Mucosa of gallbladder (tissue), 1 donor: ENCODE measurements at places on chromosomes 3 and 15. TPM values are rescaled to one million over a fixed set of nuclear protein-coding genes. Genes with fewer than 3 reads are reported as not detected.

GRCh38 chr3:108393128-108393900, 97.0 kb downstream of the HHLA2 start:
- no peak for DNase-seq

DNA sequence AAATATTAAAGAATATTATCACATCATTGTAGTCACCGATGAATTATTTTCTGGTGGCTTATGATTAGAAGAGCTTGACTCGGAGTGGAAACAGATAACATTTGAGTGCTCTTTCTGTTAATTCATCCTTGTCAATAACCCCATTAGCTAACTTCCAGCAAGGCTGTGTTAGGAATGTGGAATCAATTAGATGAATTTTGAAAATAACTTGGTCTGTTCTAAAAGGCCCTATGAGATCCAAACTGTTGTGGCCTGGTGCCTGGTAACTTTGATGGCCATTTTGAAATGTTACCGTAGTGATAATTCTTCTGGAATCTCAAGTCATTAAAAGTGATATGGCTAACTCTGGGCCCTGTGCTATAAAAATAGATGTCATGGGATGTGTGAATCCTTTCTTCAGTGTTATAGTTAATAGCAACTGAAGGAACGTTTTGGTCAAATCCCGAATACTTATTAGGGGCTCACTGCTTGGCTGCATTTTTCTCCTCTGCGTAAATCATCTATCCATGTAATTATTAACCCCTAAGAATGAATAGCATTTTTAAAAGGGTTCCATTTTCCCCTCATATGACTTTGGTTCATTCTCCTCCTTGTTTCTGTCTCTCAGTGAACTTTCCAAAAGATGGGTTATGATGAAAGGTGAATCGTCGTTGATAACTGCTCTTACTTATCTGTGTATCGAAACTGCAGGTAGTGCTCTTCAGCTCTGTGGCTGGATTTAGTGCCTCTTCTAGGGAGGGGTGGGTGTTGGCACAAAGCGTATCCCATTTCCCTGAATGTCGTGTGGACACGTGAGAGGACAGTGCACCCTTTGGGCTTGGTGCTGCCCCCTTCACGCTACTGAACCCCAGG, 82.7 kb downstream of the IGF1R start:
- DNase-seq: no peak

DNA sequence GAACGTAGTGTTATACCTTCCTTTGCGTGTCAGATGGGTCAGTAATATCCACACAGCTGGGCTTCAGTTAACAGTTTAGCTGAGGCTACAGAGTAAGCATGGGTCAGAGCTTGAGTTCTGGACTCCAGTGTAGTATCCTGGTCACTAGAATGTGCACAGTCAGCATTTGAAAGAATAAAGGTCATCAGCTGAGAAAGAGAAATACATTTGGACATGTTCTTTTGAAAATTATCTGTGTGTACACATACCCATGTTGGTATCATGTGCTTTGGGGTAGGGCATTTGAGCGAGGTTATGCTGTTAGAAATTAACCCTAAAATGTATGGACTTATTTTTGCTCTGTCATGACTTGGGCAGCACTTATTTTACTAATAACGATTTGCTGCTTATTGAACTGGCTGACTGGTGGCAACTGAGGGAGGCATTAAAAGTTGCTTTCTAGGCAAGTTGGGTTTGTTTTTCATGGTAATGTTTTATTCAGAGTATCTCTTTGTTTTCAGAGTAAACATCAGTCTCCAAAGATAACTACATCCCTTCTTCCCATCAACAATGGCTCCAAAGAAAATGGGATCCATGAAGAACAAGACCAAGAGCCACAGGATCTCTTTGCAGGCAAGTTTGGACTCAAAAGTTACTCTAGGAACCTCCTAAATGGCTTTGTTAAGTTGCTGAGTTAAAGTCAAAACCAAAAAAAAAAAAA, 16.4 kb downstream of the SNX1 start:
- no peak for DNase-seq

GRCh38 chr3:185988080-185988815, 50.4 kb upstream of the TRA2B start:
- DNase-seq: no peak

DNA sequence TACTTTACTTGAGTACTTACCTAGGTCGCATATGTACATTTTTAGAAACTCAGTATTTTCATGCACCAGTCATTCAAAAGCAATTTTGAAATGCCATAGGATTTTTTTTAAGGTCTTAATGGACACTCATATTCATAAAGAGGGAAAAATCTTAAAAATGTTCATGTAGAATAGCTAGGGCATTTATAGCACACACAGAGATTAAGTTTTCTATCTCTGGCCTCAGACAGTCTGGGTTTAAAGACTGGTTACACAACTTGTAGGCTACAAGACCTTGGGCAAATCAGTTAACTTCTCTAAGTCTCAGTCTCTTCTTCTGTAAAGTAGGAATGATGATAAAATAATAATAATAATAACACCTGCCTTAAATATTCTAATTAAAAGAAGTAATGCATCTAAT, 48.5 kb upstream of the UBP1 start:
- no peak for DNase-seq

- no peak for DNase-seq
Measured at GRCh38 chr15:96818861-96819260, 488.4 kb downstream of the NR2F2 start.

Gene TTLL13
- total RNA-seq: 0.32 TPM

- DNase-seq: no peak
Measured at GRCh38 chr3:143525408-143525807, 322.9 kb downstream of the SLC9A9 start.

DNA sequence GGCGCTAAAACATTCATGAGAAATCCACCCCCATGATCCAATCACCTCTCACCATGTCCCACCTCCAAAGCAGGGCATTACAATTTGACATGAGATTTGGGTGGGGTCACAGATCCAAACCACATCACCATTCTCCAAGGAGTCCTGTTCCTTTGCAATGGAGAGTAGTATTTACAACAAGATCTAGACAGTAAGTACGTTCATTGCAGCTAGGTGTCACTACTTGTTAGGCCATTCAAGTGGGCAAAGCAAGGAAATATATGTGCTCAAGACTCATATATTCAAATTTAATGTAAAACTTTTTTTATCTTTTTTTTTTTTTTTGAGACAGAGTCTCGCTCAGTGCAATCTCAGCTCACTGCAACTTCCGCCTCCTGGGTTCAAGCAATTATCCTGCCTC, 79.3 kb downstream of the AQP9 start:
- no peak for DNase-seq

GRCh38 chr3:172622916-172623700, 87.8 kb downstream of the NCEH1 start:
- DNase-seq: no peak

Gene INKA1
- total RNA-seq: 4.4 TPM

Gene TWF2
- 72.8 TPM for total RNA-seq

GRCh38 chr15:60633426-60633968, 154.6 kb upstream of the ICE2 start:
- no peak for DNase-seq

Gene P3H2
- total RNA-seq: 11.4 TPM

DNA sequence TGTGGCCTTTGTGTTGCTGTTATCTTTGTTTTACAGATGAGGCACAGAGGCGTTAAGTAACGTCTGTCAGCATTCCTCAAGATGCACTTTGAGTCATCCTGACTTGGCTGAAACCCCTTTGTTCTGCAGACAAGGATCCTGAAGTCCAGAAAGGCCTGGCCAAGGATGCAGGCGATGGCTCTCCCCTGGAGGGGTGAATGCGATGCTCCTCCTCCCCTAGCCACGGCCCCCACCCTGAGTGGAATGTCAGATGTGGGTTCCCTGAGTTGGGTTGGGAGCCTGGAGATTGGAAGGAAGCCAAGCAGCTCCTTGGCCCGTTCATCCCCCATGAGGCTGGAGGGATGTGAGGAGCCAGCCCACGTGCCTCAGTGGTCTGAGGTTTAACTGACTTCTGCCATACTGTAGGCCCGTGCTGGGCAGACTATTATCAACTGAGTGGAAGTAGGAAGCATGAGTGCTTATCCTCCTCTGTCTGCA, 43.3 kb downstream of the POMGNT2 start:
- DNase-seq: no peak

- no peak for DNase-seq
Measured at GRCh38 chr3:66593978-66594377, 93.2 kb upstream of the LRIG1 start.

Gene CPNE9
- total RNA-seq: 0.37 TPM

DNA sequence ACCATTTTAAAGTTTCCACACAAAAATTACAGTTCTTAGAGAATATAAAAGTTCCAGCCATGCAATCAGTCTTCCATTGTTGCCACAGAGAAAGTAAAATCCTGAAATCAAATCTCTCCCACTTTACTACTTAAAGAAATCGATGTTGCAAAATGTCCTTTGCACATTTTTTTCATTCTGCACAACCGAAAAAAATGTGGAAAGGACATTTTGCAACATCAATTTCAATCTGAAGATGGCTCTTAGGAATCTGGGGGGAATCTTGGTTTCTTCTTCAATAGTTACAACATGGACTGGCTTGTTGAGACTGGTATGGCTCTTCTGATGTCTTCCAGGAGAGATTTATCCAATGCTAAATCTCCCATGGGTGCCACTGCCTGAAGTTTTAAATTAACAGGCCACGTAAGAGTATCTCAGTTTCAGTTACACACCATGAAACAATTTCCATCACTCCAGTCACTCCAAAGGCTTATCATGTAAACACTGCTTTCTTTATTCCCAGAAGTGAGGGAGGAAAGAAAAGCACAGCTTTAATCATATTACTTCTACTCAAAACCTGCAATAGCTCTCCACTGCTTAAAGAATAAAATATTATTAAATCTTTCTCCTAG, 55.8 kb upstream of the CTNNB1 start:
- no peak for DNase-seq

DNA sequence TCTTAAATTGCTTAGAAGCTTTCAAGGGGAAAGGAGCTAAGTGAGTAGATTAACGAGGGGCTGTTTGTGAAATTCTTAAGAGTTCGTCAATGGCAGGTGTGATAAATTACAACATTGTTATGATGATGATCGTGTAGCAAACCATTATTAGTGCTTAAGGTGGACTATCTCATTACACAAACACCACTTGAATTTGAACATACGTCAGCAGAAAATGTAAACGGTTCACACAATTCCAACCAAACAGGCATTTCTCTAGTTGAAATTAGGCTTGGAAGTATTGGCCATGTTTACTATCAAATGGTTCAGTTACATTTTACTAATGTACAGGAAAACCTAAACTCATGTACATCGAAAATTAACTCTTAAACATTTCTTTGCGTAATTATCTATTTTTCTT, 102.8 kb downstream of the PYDC2 start:
- DNase-seq: no peak

Gene DRD3
- not detected for total RNA-seq

Gene TMEM40
- not detected for total RNA-seq

Gene ASTE1
- total RNA-seq: 6.0 TPM

Gene CSK
- total RNA-seq: 74.2 TPM

GRCh38 chr3:17749705-17750293, 7.4 kb upstream of the TBC1D5 start:
- no peak for DNase-seq

- DNase-seq: no peak
Measured at GRCh38 chr3:3633761-3634160, 165.5 kb upstream of the LRRN1 start.
